NCI-H1694 (cell line): ENCODE measurements at places on chromosomes 2 and 18.
A peak's percentile ranks its signal among the peaks of the same experiment; 100 is the strongest.

DNA sequence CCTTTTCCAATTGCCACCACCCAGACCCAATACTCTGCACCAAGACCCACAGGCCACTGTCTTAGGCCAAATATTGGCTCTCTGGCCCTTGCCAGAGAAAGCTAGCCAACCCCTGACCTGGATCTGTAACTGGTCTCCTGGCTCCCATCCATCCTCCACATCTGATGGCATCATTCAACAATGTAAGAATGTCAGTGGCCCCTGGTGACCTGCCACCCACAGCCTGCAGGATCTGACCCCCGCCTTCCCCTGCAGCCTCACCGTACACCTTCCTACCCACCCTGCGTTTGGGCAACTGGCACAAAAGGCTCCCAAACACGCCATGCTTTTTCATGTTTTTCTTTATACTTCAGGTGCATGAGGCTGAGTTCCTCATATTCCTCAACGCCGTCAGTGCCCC, 60.0 kb upstream of the ASAP2 start:
- no peak for DNase-seq

GRCh38 chr2:171522788-171523087, 464 bp downstream of the CYBRD1 start:
- no peak for DNase-seq

DNA sequence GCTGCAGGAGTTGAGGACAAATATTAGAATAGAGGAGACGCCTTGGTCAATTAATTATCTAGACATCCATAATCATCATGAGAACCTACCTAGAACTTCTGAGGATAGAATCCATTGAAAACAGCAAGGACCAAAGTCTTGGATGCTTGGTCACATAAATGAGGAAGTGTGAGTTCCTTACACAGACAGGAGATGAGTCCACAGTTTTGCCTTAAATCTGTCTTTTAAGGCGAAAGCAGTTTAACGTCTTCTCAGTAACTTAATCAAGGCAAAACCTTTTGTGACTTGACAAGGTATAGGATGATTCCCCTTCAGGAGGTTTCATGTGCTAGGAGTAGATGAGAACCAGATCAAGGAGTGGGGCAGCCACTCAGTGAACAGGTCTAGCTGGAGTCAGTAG, 1783.2 kb upstream of the CELF4 start:
- DNase-seq = no peak

- no peak for DNase-seq
Observed at GRCh38 chr2:212626371-212626918, 87.8 kb upstream of the ERBB4 start.

GRCh38 chr18:3726238-3726951, 276.4 kb downstream of the TGIF1 start:
- DNase-seq = no peak

DNA sequence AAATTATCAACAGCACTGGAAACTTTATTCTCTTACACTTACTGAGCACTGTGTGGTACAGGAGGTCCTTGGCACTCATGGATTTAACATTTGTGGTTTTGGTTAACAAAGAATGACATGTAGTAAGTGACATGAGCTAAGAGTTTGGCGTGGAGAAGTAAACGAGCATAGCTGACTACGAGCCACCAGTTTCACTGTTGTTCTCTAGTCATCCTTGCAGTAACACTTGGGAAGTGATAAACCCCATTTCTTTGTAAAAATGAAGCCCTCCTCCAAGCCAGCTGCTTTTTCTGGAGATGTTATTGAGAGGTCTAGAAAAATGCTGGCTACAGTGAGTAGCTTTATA, 32.7 kb downstream of the QPCT start:
- no peak for DNase-seq

DNA sequence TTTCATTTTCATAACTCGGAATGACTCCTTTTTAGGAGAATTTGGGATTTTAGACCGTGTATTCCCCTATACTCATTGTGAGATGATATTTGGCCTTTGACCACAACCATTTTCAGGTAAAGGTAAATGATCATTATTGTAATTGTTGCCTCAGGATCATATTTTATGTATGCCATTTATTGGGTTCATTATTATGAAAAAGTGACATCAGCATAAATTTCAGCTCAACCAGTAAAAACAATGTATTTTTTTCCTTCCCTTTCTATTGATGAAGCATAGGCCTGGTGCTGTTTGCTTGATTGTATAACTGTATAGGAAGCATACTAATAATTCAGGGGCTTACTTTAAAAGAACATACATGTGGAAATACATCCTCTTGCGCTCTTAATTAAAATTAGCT, 832.9 kb upstream of the FANCL start:
- no peak for DNase-seq

DNA sequence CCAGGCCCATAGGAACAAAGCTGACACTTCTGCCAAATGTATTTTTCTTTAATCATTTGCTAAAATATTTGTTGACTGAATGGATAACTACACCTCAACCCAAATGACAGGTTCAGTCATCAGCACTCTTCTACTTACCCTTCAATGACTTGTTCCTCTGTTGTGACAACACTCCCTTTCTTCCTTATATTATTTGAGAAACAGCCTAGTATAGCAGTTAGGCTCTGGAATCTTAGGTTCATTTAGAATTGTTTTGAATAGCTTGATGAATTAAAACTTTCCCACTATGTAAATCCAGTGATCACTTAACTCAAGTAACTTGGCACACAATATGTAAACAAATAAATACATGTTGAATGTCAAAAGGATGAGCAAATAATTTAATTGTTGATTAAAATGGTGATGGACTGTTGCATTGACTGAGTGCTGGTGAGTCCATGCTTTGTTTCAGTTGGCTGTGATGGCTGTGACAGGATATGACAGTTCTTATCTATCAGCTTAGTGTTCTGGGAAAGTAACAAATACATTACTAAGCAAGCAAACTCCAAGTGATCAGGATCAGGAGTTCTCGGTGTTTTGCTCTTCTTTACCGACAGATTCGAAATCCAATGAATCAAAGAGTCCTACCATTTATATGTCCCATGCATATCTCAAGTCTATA, 2.8 kb upstream of the MOGAT1 start:
- no peak for DNase-seq

DNA sequence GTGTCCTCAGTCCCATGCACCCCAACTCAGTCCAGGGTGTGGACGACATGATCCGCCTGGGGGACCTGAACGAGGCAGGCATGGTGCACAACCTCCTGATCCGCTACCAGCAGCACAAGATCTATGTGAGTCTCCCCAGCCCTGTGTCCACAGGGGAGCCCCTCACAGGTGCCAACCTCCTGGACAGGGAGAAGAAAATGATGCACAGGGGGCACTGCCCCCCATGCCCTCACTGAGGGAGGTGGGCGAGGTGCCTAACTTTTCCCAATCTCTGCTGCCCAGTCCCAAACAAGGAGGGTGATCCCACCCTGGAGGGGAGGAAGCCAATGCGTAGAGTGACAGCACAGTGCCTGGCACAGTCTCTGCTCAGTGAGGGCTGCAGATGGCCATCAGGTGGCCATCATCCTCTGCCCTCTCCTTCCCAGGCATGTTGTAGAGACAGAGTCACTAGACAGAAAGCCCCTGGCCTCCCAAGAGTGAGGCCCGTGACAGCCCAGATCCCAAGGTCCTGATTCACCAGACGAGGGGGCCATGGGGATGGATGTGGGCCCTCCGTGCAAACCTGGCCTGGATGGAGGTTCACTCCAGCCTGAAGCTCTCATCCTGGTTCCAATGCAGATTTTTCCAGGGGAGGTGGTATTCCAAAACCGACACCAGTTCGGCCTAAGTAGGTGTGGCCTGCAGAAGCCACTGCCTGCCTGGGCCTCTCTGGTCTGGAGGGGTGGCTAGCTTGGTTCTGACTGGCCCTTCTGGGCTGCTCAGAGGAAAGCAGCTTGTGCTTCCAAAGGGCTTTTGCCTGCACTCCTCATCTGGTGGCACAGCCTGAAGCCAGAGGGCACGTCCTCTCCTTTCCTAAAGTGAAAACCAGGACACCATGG, 30.0 kb downstream of the MYO7B start:
- no peak for DNase-seq

DNA sequence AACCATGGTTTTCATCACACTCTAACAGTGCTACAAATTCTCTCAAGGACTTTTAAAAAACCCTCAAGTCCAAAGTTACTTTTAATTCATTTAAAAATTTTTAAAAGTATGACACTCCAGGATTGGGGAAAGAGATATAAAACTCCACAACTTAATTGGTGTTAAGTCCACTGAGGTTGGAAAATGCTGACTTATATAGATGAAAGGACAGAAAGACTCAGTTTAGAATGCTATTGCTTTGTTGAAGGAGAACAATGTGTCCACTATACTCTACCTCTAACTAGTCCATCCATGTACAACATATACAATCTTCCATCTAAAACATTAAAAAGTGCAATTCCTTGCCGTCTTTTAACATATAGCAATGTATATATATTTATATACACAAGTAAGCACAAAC, 41.2 kb downstream of the CABYR start:
- no peak for DNase-seq

DNA sequence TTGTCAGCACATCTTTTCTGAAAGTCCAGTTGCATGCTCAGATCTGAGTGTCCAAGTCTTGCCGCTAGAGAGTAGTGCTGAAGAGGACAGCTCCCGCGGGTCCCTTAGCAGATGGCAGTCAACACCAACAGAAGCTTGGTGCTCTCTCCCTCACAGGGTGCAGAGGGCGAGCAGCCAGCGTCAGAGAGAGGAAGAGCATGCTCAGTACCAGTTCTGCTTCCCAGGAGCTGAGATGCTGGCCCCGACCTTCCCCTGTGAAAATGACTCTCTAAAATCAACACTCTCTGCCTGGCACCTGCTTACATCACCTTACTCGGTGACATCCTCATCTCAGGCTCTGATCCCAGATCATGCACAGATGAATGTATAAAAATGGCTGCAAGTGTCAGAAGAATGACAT, 86.0 kb upstream of the TWIST2 start:
- peak; percentile 13 for DNase-seq

GRCh38 chr2:227617316-227618230, at the start of gene SCYGR4:
TSS of gene SCYGR4 (plus strand) at chr2:227617498. CDS start at chr2:227617498, 0 bp downstream.
- no peak for DNase-seq

- DNase-seq = peak; percentile 10
Observed at GRCh38 chr2:32947484-32948143, 861 bp downstream of the LTBP1 start.
